ENCODE measurements at places on chromosomes 2 and 18.
A peak's percentile ranks its signal among the peaks of the same experiment; 100 is the strongest.

- no peak for DNase-seq
Observed at GRCh38 chr2:155391613-155392130, 693.2 kb downstream of the KCNJ3 start.

DNA sequence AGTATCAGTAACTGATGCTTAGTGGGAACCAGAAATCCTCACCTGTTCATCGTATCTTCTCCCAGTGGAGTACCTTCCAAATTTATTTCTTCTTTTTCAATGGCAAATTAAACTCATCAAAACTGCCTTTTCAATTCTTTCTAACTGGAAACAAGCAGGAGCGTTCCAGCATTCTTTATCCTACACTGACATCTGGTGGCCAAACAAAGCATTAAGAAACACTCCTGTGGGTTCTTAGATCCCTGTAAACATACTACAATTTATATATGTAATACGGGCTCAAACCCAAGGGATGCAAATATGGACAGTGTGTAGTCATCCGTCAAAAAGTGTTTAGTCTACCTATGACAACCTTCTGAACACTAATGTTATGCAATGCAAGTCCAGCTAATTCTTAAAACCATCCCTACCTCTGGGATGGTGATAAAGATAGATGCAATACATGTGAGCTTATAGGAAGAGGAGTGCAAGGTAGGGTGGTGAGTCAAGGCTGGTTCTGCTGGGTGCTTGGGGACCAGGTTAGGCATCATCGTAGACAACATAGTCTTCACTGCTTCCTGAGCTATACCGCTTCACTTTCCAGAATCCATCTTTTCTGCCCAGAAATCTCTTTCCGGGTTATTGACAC lies 375.0 kb downstream of the CTNNA2 start:
- peak; percentile 47 for DNase-seq

DNA sequence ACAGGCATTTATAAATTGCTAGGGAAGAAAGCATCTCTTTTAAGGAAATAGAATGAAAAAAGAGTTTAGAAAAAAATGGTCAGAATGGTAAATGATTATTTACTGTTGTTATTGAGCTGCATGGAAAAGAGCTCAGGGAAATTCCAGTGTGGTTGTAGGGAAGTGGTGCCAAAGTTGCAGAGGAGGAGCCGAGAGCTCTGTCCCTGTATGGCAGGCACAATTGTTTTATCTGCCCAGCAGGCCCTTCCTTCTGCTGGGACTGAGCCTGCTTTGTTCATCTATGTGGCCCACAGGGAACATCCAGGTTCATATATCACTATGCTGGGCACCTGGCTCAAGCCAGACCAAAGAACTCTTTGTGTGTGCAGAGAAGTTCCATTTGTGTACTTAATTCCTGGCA lies 80.8 kb upstream of the AGAP1 start:
- no peak for DNase-seq

DNA sequence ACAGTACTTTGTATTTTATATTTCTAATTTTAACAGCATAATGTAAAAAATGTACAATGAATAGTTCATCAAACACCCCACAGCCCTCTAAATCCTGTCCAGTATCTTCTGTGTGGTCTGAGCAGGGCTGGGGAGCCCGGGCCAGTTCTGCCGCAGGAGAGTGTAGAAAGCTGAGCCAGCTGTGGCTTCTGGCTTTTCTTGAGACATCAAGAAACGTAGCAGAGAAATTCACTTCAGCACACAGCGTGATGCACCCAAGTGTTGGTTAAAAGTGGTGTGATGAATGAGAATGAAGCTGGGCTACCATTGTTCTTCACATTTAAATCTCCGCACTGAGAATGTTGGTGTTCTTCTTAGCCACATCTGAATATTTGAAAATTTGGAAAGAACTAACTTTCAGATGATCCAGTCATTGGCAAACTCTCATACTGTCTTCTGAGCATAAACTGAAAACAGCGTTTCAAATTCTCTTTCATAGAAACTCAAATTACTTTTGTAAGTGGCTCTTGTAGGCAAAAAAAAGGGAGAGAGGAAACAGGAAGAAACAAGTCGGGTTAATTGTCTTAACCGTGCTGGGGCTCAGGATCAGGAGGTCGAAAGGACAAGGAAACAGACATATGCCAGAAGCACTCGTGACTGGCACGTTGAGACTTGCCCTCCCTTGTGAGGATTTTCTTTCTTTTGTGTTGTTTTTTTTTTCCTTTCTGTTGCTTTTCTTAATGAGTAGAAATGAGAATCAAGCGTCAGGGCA lies 23.4 kb upstream of the TMEM87B start:
- peak; percentile 54 for DNase-seq

- no peak for DNase-seq
Observed at GRCh38 chr18:45728336-45729010, 4.5 kb downstream of the SLC14A1 start.

GRCh38 chr2:163417596-163418337 lies 318.0 kb downstream of the FIGN start:
- DNase-seq: no peak

GRCh38 chr2:3753561-3753960 lies 50.2 kb downstream of the DCDC2C start:
- DNase-seq: no peak

GRCh38 chr2:19009510-19009909 lies 348.9 kb downstream of the OSR1 start:
- DNase-seq: no peak

DNA sequence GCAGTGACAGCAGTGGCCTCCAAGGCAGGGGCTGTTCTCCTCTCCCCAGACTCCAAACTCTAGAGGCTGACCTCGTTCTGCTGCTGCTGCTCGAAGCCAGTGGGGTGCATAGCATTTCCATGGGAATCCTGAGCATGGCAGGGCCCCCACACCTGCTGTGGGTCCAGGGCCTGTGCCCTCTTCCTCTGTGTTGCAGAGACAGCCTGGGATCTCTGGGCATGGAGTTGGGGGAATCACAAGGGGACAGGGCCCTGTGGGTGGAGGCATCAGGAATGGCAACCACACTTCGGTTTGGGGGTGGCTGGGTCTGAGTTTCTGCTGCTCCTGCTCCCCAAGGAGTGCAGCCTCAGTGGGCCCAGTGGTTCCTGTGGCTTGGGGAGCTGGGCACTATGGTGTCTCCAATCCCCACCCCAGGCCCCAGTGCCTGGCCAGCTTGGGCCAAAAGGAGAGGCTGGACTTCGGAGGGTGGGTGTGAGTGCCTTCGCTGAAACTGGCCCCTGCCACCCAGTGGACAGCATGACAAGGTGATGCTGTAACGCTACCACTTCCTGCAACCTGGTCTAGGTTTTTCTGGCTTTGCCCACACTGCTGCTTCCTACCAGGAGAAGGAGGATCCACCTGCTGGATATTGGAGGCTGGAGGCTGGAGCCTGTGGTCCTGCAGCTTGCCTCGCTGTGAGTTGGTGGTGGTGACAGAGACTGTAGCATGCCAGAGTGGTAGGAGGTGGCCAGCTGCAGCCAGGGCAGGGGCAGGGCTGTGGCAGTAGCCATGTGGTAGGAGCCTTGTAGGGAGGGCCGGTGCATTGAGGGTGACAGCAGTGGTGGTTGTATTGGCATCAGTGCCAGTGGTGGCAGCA lies 56.6 kb downstream of the SOWAHC start:
- DNase-seq: no peak

DNA sequence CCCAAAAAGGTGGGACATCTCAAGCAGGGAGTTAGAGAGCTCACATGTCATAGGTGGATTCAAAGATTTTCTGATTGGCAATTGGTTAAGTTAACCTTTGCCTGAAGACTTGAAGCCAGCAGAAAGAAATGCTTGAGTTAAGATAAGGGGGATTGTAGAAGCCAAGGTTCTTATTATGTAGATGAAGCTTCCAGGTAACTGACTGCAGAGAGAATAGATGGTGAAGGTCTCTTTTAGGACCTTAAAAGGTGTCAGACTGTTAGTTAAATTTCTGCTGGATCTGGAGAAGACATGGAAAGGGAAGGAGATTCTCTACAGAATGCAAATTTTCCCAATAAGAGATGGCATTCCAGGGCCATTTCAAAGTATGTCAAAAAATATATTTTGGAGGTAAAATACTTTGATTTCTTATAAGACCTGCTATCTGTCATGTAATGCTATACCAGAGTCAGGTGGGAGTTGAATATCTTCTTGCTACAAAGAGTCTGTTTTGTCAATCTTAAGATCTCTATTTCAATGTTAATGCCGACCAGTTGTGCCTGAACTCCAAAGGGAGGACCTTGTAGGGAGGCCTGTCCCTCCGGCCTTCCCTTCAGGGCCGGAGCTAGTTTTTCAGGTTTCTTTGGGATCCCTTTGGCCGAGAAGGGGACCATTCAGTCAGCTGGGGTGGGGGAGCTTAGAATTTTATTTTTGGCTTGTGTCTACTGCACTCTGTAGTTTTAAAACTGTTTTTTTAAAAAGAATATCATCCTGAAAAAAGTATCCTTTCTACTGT lies 280.6 kb downstream of the PTGR3 start:
- no peak for DNase-seq

- DNase-seq: no peak
Observed at GRCh38 chr18:63022429-63023022, 297.0 kb downstream of the BCL2 start.

DNA sequence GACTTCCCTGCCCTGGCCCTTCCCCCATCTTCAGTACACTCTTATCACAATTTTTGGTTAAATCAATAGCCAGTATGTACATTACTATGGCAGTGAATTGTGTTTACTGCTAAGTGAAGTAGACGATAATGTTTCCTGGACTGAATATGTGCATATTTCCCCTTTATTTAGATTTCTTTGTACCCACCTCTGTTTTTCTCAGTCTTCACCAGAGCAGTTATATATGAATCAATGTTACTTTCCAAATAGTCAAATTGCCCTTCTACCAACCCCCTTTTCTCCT lies 97.1 kb upstream of the HS6ST1 start:
- no peak for DNase-seq

GRCh38 chr2:134348239-134348638 lies 94.4 kb downstream of the MGAT5 start:
- DNase-seq: no peak

GRCh38 chr18:62721839-62722795 lies 6.8 kb downstream of the PHLPP1 start:
- DNase-seq: no peak

DNA sequence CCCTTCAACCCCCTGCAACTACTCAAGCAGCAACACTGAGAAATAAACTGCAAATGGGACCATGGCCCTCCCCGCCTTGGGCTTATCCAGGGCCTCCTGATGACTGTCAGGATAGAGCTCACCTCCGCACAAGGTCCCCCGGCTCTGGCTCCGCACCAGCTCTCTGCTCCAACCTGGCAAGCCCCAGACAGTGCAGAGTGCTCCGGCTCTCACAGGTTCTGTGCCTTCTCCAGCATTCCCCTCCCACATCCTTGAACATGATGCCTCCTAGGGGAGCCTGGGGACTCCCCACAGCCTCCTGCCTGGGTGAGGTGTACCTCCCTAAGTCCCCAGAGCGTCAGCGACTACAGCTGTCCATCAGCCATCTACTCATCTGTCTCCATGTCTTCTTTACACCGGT lies 26.7 kb upstream of the NPAS2 start:
- DNase-seq: no peak

- DNase-seq: peak; percentile 15
Observed at GRCh38 chr18:73669297-73669696, 478.3 kb downstream of the FBXO15 start.

DNA sequence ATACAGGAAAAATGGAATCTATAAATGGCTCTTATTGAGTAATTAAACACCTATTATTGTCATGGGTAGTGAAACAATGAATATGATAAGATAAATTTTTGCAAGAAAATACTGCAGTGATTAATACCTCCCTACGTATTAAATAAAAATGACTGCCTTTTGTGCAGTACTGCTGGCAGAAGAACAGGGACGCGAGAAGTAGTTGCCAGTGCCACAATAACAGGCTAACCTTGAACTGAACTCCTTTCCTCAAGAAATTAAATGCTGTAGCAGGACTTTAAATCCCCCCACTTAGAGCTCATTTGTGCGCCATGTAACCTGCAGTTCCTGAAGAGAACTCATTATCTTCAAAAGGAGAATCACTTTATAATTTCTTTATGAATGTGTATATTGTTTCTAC lies 24.6 kb downstream of the FIGN start:
- no peak for DNase-seq

DNA sequence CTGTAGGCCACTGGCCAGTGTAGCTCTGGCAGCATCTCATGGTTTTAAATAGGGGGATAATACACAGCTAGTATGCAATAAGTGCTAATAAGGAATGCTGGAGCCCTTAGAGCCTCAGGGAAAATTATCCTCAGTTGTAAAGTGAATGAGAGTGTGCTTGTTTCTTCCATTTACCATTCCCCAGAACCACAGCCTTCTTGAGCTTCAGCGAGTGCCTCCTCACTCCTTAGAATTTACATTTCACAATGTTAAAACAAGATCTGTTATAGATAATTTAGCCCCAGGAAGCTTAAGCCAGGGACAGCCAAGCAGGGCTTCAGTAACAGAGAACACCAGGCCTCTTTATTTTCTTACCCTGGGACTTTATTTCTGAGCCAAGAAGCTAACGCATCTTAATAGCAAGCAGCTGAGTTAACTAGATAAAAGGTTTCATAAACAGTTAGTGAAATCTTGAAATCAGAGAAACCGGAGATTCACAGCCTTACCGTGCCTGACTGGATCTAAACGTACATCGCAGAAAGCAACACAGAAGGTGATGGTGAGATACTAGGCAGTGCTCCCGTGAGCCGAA lies 535.2 kb downstream of the TDRD15 start:
- DNase-seq: no peak

- DNase-seq: no peak
Observed at GRCh38 chr2:10599921-10600320, 89.9 kb downstream of the NOL10 start.

GRCh38 chr2:54557601-54558187 lies 101.6 kb downstream of the SPTBN1 start:
- DNase-seq: peak; percentile 55

- DNase-seq: no peak
Observed at GRCh38 chr2:159010963-159011362, 42.5 kb downstream of the TANC1 start.

Data from RWPE1 (cell line).